ENCODE measurements at places on chromosomes 1 and 21. TPM values are rescaled to one million over a fixed set of nuclear protein-coding genes. Genes with fewer than 3 reads are reported as not detected.

Gene PROK1
- not detected for total RNA-seq

Gene AKIRIN1
- total RNA-seq, result 44.1 TPM

Gene LCE6A
- not detected for total RNA-seq

DNA sequence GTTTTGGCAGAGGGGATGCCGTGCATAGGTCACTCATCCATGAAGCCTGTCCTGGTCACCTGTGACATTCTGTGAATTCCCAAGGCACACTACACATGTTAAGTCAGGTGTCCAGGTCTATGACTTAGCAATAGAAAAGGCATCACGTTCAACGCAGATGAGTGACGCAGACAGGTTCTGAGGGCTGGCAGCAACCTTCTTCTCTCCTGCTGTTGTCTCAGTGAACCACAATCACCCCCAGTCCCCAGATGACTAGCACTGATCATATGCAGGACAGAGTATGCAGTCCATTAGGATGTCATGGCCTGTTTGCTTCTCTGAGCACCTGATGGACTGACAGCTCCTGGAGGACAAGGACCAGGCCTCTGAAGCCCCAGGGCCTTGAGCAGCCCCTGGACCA, 157.8 kb upstream of the KAZN start:
- no peak for DNase-seq

DNA sequence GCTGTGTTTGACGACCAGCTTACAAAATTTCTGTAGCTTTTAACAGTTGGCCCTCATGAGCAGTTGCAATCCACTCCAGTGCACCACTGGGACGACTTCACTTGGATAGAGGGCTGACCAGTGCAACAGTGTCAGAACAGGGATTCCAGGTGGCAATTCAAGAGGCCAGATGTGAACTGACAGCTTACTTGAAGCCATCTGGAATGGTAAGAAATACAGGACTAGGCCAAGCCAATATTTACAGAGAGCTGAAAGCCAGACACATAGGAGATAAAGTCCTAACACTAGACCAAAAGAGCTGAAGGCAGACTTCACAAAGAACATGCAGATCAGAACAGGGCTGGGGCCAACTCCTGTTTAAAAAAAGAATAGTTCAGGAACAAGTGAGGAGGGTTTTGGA, 93.5 kb upstream of the NFIA start:
- no peak for DNase-seq

DNA sequence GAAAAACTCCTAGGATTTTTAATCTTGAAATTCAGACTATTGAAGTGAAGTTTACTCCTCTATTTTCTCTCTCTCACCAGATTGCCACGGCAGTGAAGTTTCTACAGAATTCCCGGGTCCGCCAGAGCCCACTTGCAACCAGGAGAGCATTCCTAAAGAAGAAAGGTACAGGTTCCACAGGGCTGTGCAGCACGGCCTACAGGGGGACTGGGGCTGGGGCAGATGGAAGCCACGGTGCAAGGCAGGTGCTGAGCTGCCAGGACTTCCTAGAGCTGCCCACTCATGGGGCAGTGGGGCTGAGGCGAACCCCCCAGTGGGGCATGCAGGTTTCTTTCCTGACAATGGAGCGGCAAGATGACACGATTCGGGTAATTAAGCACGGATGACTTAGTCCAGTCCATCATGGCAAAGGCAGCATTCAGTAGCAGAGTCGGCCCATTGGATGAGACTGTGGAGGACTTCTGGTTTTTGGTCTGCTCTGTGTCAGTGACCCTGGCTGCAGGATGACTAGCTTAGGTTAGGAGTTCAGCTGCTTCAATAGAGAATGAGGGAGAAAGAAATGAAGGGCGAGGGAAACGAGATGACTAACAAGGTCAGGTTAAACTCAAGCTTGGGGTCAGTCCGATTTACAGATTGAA, 61.5 kb downstream of the PEX14 start:
- DNase-seq, result no peak

DNA sequence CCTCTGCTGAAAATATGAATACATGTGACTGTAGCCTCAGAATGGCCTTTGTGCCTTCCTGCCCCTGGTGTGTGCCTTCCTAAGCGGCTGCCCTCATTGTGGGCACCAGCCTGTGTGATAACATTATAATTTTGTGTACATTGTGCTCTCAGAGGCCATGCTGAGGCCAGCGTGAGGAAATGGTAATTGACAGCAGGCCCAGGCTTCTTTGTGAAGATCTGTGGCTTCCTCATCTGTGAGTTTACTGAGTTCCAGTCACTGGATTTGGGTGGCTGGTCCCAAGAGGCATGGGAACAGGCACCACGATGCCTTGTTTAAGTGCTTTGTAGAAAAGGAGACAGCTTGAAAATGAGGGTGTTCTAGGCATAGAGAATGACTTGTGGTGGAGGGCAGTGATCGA, 389.3 kb downstream of the OMA1 start:
- DNase-seq, result no peak

All from fibroblast of villous mesenchyme (primary cell).